Central memory CD4-positive, alpha-beta T cell (primary cell): ENCODE measurements at places on chromosomes 16 and 17.

GRCh38 chr16:84268291-84269040 is 26.2 kb upstream of the WFDC1 start:
- no peak for DNase-seq

DNA sequence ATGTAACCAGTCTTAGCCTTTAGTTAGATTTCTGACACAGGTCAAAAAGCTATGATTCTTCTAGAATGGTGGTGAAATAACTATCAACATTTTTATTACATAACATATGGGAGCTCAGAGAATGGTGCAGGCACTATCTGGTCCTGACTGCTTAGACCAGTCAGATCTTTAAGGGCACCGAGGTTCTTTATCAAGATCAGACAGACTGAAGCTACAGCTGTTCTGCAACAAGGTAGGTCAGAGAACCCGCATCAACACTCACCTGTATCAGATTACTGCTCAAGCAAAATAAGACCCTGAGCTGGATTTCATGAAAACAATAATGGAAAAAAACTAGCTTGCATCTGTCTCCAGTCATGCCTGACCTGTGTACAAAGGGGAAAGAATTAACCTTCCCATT is 160.4 kb downstream of the KCNJ2 start:
- DNase-seq, result no peak

GRCh38 chr17:73698966-73699365 is 54.7 kb upstream of the SDK2 start:
- no peak for DNase-seq

GRCh38 chr16:695355-696089 is 5.3 kb upstream of the WDR24 start:
- DNase-seq, result peak; percentile 71

DNA sequence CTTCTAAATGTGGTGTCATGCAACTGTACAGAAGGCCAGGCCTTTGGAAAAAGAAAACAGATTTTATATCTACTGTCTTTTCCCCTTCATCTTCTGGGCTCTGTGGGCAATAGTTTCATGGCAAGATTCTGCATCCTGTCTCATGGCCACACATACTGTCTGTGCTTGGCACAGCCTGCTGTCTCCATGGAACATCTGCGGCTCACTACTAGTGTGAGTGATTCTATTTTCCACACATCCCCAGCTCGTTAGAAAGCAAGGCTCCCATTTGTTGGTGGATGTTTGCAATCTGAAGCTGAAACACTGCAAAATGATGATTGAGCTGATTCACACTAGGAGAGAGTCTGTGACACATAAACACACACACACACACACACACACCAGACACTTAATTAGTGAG is 32.4 kb downstream of the CACNG3 start:
- no peak for DNase-seq

GRCh38 chr17:4152471-4152870 is 9.5 kb downstream of the CYB5D2 start:
- no peak for DNase-seq

GRCh38 chr17:8187517-8188262 is 2.3 kb downstream of the BORCS6 start:
- DNase-seq, result peak; percentile 91

- DNase-seq, result no peak
These were observed 101.8 kb downstream of the ANKRD11 start for GRCh38 chr16:89388536-89388935.

- no peak for DNase-seq
These were observed 435.3 kb upstream of the ZFHX3 start for GRCh38 chr16:73483076-73483791.

GRCh38 chr17:7955414-7956227 is 23.6 kb downstream of the CNTROB start:
- DNase-seq, result no peak

DNA sequence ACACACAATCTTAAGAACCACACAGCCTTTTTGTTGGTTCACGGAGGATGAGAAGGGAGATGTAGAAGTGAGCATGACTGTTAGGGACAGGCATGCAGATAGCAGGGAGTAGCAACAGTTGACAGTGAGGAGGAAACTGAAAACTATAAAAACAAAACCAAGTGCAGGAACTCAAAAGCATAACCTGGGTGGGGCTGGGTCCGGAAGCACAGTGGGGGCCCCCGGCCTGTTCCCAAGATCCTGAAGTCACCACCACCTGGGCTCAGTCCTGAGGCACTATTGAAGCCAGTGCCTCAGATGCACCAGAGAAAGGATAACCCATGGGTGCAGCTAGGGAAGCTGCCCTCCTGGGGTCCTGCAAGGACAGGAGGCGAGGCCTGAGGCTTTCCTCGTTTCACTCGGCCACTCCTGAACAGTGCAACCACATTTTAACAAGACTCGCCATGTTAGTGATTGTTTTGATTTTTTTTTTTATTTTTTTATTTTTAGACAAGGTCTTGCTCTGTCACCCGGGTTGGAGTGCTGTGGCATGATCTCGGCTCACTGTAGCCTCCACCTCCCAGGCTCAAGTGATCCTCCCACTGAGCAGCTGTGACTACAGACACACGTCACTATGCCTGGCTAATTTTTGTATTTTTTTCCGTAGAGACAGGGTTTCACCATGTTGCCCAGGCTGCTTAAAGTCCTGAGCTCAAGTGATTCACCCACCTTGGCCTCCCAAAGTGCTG is 27.7 kb upstream of the CBX4 start:
- peak; percentile 12 for DNase-seq

DNA sequence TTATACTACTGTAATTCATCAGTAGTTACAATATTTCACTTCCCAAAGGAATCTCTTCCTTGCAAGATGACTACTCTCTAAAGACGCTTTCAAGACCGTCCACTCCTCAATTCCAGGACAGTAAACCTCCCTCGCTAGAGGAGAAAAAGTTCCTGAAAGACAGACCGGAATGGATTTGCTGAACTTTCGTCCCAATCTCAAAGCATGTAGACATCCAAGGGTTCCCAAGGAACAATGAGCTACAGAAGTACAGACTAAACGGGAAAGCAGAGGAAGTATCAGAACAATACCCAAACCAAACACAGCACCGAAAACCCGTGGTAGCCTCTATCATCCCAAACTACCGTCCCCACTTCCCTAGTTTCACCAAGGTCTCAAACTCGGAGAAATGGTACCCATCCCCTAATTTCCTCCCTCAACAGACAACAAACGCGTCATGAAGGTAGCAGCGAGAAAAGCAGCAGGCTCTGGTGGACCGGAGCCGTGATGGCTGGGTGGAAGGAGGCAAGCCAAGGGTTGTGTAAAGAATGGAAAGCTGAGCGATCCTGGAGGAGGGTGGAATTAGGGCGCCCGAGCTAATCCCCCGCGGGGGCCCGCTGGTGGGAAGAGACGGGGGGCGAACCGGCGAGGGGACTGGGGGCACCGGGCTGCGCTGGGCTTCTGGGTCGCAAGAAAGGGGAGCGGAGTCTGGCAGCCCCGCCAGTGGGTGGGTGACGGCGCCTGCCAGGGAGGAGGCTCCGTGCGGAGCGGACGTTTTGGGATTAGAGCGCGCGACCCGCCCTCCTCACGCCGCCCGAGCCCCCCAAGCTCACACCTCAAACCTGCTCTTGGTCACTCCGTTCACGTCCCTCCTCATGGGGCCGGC is 647 bp downstream of the FBXL20 start:
- DNase-seq, result no peak

GRCh38 chr16:57918994-57919393 is 51.9 kb downstream of the CNGB1 start:
- DNase-seq, result no peak

DNA sequence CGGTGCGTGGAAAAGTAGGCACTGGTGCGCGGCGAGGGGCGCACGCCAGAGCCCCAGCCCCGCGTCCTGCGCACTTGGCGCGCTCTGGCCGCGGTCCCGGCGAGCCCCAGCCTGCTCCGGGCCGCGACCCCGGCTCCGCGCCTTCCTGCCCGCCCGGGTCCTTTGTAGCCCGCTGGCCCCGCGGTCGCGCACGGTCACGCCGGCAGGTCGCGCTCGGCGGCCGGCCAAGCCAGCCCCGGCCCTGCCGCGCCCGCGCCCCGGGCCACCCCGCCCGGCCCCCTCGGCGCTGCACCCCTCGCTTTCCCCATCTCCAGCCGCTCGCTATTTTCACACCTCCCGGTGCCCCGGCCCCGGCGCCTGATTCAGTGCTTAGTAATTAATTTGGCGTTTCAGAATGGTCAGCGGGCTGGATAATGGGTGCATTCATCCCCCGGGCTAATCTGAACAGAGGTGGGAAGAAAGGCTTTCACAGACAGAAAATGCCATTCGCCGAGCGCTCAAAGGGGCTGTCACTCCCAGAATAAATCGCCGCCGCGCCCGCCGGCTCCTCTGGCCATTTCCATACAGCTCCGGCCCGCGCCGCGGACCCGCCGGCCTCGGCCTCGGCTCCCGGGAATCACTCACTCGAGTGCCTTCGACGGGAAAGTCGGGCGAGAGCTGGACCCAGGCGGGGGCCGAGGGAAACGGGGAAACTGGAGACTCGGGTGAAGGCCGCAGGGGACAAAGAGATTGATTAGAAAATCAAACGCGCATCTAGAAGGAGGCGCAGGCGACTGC is 17.8 kb upstream of the NTN1 start:
- no peak for DNase-seq

DNA sequence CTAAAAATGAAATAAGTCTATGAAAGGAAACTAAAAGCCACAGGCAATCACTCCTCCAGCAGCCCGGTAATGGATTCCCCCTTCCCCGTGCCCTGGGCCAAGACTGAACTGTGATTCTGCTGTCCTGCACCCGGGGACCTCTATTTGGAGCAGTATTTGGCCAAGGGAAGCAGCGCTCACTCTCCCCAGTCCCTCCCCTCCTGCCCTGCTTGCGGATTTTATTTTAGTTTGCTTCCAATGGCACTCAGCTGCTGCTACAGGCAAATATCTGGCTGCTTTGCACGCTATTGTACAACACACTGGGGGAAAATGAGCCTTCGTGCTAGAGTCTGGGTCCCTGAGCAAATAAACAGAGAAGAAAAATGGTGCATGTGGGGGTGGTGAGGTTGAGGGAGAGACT is 975.7 kb upstream of the RBFOX1 start:
- no peak for DNase-seq

GRCh38 chr16:16009401-16009800 is 60.0 kb downstream of the ABCC1 start:
- DNase-seq, result no peak

DNA sequence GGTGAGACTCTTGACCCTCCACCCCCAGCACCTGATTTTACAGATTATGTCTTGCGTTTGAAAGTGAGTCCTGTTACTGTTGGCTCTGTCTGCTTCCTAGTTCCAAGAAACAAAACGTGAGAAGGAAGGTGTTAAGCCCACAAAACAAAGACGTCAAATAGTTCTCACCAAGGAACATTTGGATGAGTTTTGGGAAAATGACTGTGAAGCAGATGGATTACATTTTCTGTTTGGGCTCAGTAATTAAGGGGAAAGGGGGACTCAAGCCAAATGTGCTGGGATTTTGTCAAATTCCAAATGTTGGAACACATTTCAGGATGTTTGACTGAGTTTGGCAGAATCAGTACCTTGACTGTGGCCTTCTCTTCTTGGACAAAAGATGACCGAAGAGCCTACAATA is 71.2 kb downstream of the PCTP start:
- no peak for DNase-seq

GRCh38 chr17:13350466-13350865 is 251.3 kb downstream of the HS3ST3A1 start:
- no peak for DNase-seq

DNA sequence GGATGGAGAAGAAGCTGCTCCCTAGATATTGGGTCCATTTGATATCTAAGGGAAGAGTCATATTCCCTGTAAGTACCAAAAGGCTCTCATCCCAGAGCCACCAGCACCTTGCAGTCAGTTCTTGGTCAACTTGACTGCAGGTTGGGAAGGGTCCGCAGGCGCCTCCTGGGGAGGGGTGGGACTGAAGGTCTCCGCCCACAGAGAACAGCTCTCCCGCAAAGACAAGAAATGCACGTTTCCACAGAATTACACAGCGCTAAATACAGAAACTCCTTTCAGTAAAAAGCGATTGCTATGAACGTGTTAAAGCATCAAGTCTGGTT is 864 bp upstream of the CTCF start:
- DNase-seq, result no peak

- DNase-seq, result peak; percentile 70
These were observed 16.7 kb downstream of the RFFL start for GRCh38 chr17:35046740-35047283.

- DNase-seq, result no peak
These were observed 86.7 kb downstream of the KSR1 start for GRCh38 chr17:27542841-27543463.

GRCh38 chr17:83119987-83120864 is 40.8 kb downstream of the METRNL start:
- no peak for DNase-seq

DNA sequence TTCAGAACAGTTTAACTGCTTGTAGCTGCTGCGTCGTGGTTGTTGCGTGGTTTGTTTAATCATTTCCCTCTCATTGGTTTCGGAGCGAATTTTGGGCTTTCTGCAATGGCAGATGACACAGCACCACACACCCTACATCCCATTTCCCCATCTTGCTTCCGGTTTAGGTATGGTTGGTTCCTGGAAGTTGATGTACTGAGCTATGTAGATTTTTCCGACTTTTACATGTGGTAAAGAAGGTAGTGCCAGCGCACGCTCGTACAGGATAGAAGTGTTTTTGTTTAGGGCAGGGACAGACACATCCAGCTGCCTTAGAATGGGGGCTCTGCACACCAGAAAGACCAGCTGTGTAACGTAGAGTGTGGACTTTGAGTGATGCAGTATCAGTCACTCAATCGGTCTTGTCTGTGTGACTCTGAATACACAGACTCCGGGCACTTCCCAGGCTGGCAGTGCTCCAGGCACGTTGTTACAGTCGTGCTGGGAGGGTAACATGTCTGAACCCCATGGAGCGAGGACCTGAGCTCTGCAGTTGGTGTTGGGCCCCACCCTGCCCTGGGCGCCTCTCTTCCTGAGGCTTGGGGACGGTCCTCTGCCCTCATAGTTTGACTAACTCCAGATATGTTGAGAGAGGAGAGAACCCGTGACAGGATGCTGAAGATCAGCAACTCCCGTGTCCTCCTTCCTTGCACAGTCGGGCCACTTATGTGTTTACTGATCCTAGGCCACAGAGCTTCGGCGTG is 172.0 kb upstream of the CHMP6 start:
- peak; percentile 10 for DNase-seq

GRCh38 chr16:85902366-85903155 is 3.6 kb downstream of the IRF8 start:
- DNase-seq, result peak; percentile 54

DNA sequence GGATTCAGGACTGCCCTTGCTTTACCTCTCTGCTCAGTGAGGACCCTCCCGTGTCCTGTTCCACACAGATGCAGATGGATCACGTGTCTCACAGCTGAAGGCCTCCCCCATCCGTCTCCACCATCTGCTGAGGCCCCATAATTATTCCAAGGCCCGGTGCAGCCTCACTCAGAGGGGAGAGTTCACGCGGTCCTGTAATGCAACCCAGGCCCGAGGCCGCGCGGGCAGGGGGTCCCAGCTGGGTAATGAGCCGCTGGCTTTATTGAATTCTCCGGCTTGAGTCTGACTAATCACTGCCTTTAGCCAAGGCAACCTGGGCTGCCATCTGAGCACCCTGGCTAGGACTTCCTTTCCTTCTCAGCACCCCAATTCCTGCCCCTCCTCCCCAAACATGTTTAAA is 4.4 kb upstream of the WFIKKN2 start:
- DNase-seq, result no peak

- no peak for DNase-seq
These were observed 39.1 kb upstream of the SHISA9 start for GRCh38 chr16:12862327-12862726.

GRCh38 chr16:85057948-85058347 is 30.4 kb downstream of the KIAA0513 start:
- no peak for DNase-seq

GRCh38 chr16:23594186-23594585 is 1.9 kb downstream of the NDUFAB1 start:
- no peak for DNase-seq

GRCh38 chr16:12120217-12120981 is 143.9 kb downstream of the SNX29 start:
- no peak for DNase-seq
